Mesothelial cell of epicardium (in vitro differentiated cells): ENCODE measurements at places on chromosomes 3 and 15. TPM values are rescaled to one million over a fixed set of nuclear protein-coding genes. Genes with fewer than 3 reads are reported as not detected.

DNA sequence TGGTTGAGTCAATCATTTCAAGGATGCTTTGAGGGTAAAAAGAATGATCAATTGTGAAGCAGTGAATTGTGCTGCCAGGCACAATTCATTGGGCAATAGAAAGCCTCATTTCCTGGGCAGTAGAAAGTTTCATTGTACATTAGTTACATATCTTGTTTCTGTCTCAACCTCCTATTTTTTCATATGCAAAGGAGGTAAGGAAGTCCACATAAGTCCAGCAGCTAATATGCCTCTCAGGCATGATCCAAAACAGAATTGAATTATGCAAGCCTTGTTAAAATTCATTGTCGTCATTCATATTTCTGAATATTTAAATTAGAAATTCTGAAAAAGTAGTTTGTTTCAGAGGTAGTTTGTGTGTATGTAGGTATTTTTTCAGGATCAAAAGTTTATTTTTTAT is 65.8 kb downstream of the TFRC start:
- no peaks in the 10 kb centered on the region for H3K4me1 ChIP-seq
- H3K27ac ChIP-seq, result no peak overlapping the region
- H3K4me3 ChIP-seq, result no peak overlapping the region
- H3K27me3 ChIP-seq, result peaks cover 25% of the 10 kb centered on the region

- H3K27ac ChIP-seq, result no peak overlapping the region
- DNase-seq, result no peak
- H3K27me3 ChIP-seq, result no peaks in the 10 kb centered on the region
- no peaks in the 10 kb centered on the region for H3K36me3 ChIP-seq
Observed at GRCh38 chr3:98454929-98455328, 8.1 kb upstream of the OR5K1 start.

GRCh38 chr3:121252676-121253075 is 293.1 kb downstream of the POLQ start:
- no peak overlapping the region for H3K4me3 ChIP-seq
- no peaks in the 10 kb centered on the region for H3K4me1 ChIP-seq
- H3K27me3 ChIP-seq, result no peaks in the 10 kb centered on the region
- no peaks in the 10 kb centered on the region for H3K36me3 ChIP-seq

DNA sequence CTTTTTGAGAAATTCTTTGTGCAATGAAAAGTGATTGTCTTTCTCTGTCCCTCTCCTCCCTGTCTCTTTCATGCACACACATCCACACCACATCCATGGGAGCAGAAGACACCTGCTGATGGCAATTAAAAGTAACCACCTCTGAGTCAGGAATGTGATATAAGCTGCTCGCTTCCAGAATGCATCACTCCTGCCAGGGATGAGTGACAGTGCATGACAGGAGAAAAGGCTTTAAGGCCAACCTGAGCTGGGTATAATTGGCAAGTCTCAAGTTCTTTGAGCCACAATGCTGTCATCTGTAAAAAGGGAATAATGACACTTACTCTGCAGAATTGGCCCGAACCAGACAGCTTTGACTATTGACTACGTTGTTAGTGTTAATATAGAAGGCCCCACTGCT is 59.6 kb downstream of the UBP1 start:
- peaks cover 32% of the 10 kb centered on the region for H3K36me3 ChIP-seq
- DNase-seq, result no peak
- H3K27ac ChIP-seq, result no peak overlapping the region
- H3K4me1 ChIP-seq, result peaks cover 2% of the 10 kb centered on the region

DNA sequence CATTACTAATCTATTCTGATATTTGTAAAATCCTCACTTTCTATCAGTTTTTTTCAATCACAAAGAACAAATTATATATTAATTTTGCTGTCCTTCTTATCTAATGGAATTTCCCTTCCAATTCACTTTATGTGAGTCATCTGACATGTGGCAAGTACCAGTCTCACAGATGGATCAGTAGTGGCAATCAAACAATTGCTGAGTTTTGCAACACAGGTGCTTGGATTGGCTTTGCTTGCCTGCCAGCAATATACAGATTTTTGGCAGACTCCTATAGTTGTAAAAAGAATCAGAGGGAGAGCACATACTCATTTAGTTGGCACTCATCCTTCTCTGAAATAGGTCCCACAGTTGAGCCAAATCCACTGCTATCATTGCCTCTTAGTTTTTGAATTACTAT is 83.7 kb downstream of the BCHE start:
- no peaks in the 10 kb centered on the region for H3K27me3 ChIP-seq
- peaks cover 18% of the 10 kb centered on the region for H3K4me1 ChIP-seq
- H3K36me3 ChIP-seq, result no peaks in the 10 kb centered on the region
- H3K4me3 ChIP-seq, result no peak overlapping the region
- no peak overlapping the region for H3K27ac ChIP-seq

GRCh38 chr3:46208167-46208704 is at the start of gene CCR1:
TSS of gene CCR1 (minus strand) at chr3:46208313. CDS start at chr3:46204313, 4,000 bp downstream.
- no peak for DNase-seq
- H3K27ac ChIP-seq, result no peak within 1 kb of the TSS
- peaks cover 2% of the 10 kb centered on the region for H3K27me3 ChIP-seq

CEP63 gene
- 20.8 to 23.5 TPM (median 22.5 TPM) in 3 replicates for total RNA-seq

CAMK2N2 gene
- 0.16 TPM in 2 of 3 replicates, not detected in the other for total RNA-seq

GUCA1C gene
- not detected in 3 replicates for total RNA-seq

ETV5 gene
- 27.1 to 29.7 TPM (median 27.3 TPM) in 3 replicates for total RNA-seq
